ENCODE measurements at places on chromosomes 4 and X.

GRCh38 chr4:26173619-26174018 lies 147.2 kb upstream of the RBPJ start:
- no peak for DNase-seq

DNA sequence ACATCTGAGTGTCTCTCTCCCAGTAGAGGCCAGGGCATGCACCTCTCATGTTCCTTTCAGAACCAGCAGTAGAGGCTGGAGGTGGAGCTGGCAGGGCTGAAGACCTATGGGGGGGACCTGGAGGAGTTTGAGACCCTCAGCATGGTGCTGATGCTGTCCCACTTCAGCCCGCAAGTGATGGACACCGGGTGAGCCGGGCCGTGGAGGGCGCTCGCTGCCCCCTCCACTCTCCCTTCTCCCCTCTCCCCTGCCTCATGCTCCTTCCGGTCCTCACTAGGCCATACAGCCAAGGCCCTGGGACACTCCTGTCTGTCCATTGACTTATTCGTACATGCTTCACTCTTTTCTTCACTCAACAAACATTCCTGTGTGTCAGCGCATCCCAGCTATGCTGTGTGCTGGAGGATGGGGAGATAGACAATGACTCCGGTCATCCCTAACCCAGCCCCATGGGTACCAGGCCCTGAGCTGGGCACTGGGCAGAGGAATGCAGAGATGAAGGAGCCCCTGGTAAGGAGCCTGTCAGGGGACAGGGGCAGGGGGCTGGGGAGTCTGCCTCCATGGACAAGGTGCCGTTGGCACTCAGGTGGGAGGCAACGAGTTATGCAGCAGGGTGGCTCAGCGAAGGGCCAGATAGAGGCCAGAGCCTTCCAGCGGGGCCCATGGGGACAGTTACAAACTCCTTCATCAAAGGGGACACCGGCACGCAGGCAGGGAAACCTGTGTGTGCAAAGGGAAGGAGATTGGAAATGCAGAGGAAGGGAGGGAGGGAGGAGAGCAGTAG lies 28.4 kb upstream of the WFS1 start:
- no peak for DNase-seq

DNA sequence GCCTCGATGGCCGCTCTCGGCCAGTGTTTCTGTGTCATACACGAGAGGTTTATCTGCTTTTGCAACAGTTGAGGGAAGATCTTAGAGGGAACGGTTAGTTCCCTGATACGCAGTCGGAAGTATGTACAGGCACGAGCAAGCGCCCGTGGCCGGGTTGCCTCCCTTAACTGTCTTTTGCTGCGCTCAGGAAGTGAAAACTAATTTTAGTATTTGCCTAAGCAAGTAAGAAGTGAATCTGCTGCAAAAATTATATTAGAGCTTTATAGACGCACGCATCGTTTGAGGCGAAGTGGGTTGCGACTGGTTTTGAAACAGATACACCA lies 695 bp downstream of the MTM1 start:
- DNase-seq: no peak

GRCh38 chr4:93532234-93532633 lies 296.3 kb upstream of the ATOH1 start:
- no peak for DNase-seq

GRCh38 chrX:39967348-39967747 lies 130.4 kb downstream of the BCOR start:
- peak; percentile 48 for DNase-seq

DNA sequence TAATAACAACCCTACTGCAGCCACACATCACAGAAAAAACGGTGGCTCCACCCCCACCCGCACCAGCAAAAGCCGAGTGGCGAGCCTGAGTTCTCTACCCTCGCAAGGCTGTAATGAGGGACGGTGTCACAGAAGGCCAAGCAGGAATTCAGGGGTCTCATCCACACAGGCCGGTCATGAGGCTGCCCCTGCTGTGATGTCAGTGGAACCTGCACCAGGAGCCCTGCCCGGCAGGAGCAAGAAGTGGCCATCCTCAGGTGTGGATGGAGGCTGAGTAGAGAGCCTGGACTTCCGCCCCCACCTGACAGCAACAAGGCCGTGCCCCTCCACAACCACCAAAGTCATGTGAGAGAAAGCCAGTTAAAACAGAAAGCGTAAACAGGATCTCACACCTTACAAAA lies 20.6 kb downstream of the LYAR start:
- DNase-seq: no peak

- DNase-seq: no peak
Observed at GRCh38 chr4:139658185-139658584, 7.4 kb upstream of the MGST2 start.
